ENCODE measurements at places on chromosomes 1 and 21.
A peak's percentile ranks its signal among the peaks of the same experiment; 100 is the strongest.

GRCh38 chr1:26727476-26727875 is 31.7 kb downstream of the ARID1A start:
- no peak for DNase-seq

GRCh38 chr21:45055861-45056260 is 18.5 kb upstream of the ADARB1 start:
- no peak for DNase-seq

DNA sequence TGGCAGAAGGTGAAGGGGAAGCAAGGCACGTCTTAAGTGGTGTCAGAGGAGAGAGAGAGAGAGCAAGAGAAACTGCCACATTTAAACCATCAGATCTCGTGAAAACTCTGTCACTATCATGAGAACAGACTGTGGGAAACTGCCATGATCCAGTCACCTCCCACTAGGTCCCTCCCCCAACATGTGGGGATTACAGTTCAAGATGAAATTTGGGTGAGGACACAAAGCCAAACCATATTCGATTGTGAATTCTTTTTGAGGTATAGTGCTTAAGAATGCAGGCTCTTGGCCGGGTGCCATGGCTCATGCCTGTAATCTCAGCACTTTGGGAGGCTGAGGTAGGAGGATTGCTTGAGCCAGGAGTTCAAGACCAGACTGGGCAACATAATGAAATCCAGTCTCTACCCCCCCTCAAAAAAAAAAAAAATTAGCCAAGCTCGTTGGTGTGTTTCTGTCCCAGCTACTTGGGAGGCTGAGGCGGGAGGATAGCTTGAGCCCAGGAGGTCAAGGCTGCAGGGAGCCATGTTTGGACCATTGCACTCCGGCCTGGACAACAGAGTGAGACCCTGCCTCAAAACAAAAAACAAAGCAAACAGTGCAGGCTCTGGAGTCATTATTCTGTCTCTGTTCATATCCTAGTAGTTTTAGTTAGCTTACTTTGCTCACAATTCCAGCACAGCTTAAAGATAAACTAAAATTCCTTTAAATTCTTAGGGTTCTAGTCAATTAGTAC is 6.0 kb downstream of the ZCCHC17 start:
- no peak for DNase-seq

DNA sequence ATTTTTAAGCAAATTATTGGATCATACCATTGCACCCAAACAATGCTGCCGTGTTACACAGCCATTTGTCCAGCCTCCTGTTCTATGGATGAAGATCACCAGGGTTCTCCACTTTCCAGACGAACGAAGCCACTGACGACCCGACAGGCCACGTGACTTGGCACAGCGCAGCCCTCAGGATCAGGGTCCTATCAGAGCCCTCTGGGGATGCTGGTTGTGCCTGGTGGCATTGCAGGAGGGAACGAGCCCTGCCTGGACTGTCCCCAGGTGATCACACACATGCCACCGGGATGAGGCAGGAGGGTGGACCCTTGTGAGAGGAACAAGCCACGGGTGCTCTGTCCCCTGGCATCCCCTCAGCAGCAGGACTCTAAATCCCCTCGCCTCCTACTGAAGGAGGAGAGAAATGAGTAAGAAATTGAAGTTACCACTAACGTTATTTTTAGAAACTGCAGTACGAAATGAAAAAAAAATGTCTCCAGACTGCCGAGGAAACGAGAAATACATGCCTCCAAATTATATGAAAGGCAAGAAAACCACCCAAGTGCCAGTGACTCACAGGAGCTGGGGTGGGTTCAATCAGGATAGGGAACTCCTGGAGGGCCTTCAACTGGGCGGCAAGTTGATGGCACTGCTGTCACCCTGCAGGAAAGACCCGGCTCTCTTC is 58.7 kb upstream of the PDE9A start:
- DNase-seq: no peak

DNA sequence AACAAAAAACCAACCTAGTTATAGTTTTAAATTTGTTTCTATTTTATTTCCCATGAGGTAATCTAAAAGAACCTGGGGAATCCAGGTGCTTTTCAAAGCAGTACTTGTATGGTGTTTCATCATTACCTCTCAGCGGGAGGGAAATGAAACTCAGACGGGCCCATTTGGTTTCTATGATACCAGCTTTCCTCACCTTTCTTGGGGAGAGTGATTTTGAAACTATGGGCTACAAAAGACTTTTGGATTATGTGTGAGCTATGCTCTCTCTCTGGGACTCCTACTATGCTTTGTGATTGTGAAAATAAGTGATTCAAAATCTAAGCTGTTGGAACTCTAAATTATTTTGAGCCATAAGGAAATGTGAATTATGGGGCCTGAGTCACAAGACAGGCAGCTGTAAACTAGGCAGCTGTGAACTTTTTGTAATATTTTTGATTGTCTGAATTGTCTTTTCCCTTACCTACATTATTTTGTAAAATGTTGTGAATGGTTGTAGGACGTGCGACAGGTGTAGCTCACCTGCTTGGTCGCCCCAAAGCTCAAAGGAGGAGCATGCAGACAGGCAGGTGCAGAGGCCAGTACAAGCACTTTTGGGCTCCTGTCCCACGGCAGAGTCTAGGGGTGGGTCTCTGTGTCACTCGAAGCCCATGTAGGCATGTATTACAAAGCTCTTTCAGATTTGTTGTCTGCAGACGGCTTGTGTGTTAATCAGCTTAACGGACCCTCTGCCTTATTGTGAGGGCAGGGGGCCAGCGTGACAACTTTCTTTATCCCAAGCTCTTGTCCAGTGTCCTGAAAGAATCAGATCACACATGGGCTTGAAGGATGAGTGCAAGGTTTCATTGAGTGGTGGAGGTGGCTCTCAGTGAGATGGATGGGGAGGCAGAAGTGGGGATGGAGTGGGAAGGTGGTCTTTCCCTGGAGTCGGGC is 64.8 kb upstream of the BACH1 start:
- no peak for DNase-seq

- peak; percentile 93 for DNase-seq
These were observed 120.3 kb upstream of the VAMP3 start for GRCh38 chr1:7650801-7651200.

DNA sequence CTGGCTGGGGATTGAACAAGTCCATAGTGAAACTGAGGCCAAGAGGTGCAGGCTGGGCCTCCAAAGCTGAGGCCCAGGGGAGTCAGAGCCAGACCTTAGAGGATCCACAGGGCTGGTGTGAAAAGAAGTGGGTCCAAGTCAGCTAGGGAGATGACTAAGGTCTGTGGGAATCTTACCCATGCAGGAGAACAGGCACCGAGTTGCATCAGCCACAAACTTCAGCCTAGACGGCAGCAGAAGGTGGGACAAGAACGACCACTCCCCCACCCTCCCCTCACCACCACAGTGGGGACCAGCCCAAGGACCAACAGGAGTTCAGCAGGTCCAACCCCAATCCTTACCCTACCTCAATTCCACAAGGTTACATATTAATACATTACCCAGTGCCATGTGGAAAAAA is 282.3 kb downstream of the TTLL7 start:
- no peak for DNase-seq

DNA sequence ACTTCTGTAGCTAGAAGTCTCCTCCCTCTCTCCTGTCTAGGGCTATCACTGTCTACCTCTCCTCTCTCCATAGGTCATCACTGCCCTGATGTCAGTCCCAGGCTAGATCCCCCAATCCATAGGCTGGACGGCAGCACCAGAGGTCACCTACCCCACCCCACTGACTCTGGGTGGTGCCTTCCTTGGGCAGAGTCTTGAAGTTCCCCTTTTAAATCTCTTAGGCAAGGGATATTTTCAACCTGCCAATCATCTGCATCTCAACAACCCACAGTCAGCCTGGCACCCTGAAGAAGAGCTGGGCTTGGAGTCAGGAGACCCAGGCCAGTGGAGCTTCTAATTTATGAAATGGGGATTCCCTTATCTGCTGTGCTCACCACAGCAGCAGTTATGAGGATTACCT is 13.2 kb downstream of the MYBPH start:
- DNase-seq: no peak

DNA sequence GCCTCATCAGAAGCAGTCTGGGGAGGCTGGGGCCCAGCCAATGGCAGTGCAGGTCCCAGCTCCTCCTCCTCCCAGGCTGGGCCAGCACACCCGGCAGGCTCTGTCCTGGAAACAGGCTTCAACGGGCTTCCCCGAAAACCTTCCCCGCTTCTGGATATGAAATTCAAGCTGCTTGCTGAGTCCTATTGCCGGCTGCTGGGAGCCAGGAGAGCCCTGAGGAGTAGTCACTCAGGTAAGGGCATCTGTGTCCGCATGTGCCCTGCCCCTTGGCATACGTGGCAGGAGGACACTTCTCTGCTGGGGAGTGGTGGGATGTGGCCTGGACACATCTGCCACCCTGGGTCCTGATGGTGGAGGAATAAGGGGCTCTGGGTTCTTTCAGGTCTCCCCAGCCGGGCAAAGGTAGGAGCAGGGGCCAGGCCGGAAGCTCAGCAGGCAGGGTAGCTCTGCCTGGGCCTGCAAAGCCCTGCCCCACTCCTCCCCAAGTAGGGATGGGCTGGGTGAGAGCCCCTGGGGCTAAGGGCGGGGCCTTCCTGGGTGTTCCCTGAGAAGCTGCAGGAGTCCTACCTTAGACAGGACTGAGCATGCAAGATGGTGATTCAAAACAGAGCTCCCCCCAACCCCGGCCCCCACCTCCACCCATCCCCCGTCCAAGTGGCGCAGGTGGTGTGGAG is at the start of gene GJB5:
Gene GJB5, plus strand, starts transcription at position 84 of the 674 bp plus-strand sequence. CDS start 2,284 bp downstream, outside the sequence.
- no peak for DNase-seq

DNA sequence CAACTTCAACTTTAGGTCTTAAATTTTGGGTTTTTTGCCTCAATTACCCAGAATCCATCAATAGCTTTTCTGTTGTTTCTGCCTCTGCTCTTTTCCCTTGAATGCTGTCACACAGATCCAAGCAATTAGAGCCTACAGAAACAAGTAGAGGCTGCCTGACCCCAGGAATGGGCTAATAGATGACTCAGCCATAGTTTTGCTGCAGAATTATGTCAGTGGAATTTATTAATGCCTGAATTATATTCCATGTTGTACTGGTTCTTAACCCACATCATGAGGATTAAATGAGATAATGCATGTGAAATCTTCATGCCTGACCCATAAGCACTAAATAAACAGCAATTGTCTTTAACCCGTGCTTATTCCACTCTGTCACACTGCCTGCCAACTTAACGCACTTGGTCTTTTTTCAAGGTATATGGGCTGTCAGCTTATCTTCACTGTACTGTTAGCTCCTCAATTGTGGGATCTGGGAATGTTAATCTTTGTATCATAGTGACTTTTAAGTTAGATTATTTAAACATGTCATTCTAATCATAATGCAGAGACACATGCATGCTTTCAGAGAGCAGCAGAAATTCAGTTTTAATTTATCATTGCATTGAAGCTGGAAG is 213.3 kb downstream of the ROR1 start:
- no peak for DNase-seq

- no peak for DNase-seq
These were observed 399.5 kb downstream of the LMO4 start for GRCh38 chr1:87728169-87728568.

DNA sequence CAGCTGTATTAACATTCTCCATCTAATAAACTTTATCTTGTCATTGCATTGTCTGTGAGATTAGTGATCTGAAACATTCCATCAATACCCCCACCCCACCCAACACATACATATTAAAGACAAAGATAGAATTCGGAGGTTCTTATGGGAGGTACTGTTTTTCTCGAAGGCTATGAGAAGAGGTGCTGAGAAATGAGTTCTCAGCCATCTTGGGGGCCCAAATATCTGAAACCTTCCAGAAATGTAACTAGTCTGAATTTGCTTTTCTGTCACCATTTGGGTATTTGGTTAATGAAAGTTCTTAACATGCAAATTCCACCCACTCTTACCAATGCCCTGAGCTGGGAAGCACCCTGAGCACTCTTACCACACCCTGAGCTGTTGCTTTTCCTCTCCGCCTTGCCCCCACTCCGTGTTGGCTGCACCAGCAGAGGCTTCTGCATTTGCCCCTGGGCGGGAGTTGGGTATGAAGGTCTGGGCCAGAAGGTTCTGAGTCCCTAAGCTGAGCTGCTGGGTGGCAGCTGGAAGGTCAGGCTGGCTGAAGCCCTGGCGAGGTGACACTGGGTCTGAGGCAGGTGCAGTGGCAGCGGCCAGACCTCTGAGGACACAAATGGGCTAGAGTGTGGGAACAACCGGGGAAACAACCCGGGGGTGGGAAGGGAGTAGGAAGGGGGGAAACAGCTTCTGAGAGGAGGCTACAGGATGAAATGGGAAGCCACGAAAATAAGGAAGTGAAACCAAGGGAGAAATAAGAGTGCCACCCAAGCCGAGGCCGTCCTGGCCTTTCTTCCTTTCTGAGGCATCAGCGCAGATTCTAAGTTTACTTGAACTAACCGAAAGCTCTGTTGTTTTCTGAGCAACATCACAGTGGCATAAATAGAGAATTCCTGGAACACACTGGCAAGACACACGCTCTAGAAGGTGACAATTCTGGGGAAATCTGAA is 26.3 kb upstream of the IER5 start:
- no peak for DNase-seq

GRCh38 chr1:5509664-5510452 is 482.4 kb downstream of the NPHP4 start:
- peak; percentile 29 for DNase-seq

DNA sequence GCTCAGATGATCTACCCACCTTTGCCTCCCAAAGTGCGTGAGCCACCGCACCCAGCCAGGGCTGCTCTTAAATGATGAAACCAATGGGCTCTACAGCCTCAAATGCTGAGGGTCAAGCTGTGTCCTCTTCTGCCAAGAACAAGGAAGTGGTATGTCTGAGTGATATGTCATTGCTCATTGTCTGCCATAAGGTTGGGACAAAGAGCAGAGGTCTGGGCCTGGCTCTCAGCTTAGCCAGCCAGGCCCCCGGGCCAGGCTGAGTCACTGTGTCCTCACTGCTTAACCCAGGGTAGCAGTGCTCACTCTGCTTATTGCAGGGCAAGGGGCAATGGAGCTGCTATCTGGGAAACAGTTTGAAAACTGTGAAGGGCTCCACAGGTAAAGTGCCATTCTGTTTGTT is 8.3 kb upstream of the ETS2 start:
- no peak for DNase-seq

DNA sequence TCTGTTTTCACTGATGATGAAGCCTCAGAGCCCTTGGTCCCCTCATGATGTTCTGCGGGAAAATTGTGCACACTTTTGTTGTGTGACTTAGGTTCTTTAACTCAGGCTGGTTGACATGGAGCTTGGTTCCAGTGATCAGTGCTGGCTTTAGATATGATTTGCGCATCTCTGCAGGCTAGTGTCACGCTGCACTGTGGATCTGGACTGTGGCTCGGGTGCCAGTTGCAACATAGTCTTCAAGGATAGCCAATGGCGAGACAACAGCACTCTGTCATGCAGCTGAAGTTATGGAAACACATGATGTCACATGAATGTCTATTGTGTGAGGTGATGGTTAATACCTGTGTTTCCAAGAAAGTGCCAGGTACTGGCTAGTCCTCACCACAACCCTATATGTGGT is 56.7 kb downstream of the DDR2 start:
- no peak for DNase-seq

DNA sequence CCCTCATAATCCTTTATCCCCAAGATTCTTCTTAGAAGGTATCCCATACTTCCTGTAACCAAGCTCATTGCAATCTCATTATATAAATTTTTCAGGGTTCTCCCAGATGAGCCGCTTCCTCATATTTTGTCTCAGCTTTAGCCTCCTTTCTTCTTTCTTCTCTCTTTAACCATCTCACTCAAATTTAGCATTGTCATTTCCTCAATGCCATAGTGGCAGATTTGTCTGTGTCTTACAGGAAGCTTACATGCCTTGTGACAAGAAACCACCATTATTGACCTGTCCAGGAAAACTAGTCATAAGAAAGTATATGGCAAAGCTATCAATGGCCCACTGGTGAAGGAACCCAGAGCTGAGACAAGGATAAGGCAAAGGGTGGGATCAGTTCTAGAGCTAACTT is 6.0 kb upstream of the FCRL2 start:
- no peak for DNase-seq

- no peak for DNase-seq
These were observed 55.0 kb downstream of the COL24A1 start for GRCh38 chr1:86101616-86102015.

Measured in DMS153 (cell line).